ENCODE measurements at places on chromosomes 16 and 17.

DNA sequence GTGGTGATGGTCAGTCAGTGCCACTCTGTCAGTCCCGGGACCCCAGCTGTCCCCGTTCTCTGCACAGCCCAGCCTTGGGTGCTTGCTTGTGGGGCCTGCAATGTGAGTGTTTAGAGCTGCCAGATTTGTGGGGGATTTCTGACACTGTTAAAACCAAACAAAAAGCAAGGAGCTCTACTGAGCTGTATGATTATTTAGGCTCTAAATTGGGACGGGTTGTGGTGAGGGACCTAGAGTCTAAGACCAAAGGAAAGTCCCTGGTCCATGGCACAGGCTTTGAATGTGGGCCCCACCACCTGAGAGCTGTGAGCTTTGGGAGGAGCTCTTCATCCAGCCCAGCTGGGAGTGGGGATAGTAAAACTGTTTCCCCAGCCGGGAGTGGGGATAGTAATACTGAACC lies 63.3 kb downstream of the KSR1 start:
- no peak for DNase-seq

- no peak for DNase-seq
These were observed 877 bp upstream of the BCL7C start for GRCh38 chr16:30894540-30895368.

- DNase-seq, result no peak
These were observed 5.3 kb downstream of the EFNB3 start for GRCh38 chr17:7710301-7710700.

- DNase-seq, result no peak
These were observed 235.3 kb downstream of the KATNIP start for GRCh38 chr16:27785307-27785678.

DNA sequence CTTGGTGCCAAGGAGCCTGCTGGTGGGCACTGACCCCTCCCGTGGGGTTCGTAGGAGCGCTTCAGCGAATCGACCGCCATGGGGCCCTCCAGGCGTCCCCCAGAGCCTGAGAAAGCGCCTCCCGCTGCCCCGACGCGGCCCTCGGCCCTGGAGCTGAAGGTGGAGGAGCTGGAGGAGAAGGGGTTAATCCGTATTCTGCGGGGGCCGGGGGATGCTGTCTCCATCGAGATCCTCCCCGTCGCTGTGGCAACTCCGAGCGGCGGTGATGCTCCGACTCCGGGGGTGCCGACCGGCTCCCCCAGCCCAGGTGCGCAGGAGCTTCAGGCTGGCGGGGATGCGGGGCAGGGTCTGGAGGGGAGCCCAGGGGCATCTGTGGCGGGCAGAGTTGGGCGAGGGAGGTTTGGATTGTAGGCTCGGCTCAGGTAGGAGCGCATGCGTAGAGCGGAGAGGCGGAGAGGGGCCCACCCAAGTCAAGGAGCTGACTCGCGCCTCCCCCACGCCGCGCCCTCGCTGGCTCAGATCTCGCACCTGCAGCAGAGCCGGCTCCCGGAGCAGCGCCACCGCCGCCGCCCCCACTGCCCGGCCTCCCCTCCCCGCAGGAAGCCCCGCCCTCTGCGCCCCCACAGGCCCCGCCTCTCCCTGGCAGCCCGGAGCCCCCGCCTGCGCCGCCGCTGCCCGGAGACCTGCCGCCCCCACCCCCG lies 19.8 kb downstream of the FMNL1 start:
- DNase-seq, result no peak
